NCI-H2029 (cell line): ENCODE measurements at places on chromosomes 3 and 15.

DNA sequence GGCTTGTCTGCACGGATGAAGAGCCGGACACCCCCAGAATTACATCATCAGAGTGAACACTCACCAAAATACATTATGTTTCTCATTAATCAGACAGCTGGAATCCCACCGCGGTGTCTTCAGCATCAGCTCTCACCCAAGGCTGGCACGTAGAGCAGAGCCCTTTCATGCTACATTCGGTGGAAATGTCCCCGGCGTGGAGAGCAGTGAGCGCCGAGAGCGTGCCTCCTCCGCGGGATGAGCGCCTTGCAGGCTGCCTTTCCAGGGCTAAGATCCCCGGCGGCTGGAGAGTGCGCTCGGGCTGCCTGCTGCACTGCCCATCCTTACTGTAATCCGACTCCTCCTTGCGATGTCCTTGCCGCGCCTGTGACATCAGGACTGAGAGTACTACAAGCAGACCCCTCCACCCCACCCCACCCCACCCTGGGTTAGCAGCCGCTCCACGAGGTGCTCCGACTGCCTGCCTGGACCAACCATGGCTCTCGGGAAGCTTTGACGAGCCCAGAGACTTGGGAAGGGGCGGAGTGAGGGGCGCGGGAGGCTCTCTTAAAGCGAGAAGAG lies at the start of gene ZNF385D:
TSS of gene ZNF385D (minus strand) at position 380 of the 561 bp plus-strand sequence. CDS start at position 86, 294 bp downstream.
- no peak for DNase-seq

- DNase-seq, result no peak
Measured at GRCh38 chr3:59288951-59289350, 239.1 kb upstream of the CFAP20DC start.

DNA sequence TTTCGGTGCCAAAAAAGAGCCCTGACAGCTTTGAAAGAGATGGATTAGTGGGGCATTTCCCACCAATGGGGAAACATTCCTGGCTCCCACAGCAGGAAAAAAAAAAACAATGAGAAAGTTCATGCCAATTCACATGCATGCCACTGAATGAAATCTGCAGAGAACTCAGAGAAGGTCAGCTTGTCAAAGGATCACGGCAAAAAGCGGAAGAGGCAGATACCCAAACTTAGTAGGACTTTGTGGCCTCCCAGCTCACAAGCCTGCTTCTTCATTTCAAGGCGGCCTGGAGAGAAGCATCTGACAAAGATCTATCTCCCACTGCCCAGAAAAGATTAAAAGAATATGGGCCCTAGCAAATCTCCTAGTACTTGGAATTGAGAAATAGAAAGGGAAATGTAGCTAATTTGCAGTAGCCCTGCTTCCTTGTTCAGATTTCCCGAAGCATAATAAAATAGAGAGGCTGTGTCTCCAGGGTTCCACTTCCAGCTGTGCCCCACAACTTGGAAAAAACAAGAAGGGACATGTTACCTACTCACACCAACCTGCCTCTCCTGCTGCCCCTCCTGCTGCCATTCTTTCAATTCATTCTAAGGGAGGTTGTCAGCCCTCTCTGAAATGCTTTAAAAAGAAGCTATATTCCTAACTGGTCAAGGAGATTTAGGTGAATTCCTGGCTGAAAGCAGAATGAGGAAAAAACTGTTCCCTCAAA lies 170.4 kb downstream of the FHIT start:
- no peak for DNase-seq

GRCh38 chr15:70863450-70864218 lies 9.7 kb upstream of the LARP6 start:
- no peak for DNase-seq

- no peak for DNase-seq
Measured at GRCh38 chr3:108114423-108115065, 23.7 kb upstream of the CD47 start.

DNA sequence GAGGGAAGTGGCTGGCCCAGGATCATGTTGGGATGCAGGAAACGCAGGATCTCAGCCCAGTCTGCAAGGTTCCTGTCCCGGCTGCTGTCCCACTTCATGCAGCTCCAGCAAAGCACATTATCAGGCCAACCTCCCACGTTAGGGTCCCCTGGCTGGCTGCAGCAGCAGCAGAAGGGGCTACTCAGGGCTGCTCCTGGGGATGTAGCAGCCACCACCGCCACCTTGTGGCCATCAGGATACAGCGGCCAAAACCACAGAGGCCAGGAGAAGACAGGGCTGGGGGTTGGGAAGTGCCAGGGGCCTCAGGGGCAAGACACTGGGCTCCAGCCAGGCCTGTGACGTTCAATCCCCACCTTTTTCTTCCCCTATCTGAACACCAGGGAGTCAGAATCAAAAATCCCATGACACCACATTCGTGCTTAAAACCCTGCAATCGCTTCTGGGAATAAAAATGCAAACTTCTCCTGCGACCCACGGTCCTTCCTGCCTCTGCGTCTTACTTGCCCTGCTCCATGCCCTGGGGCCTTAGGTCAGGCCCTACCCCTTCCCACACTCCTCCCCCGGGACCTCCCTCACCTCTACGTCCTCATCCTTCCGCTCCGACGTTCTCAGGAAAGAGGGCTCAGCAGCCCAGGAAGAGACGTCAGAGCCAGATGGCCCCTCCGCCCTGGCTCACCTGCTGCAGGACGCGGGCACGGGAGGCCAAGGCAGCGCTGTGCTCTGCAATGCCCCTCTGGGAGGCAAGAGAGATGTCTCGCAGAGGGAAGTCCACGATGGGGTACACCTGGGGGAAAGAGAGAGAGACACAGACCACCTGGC lies 21.5 kb downstream of the SSUH2 start:
- peak; percentile 24 for DNase-seq

- no peak for DNase-seq
Measured at GRCh38 chr3:56819016-56819809, 17.5 kb upstream of the ARHGEF3 start.

GRCh38 chr3:155326901-155327300 lies 33.4 kb upstream of the STRIT1 start:
- no peak for DNase-seq

GRCh38 chr3:172103724-172104123 lies 64.3 kb downstream of the FNDC3B start:
- DNase-seq, result peak; percentile 9

DNA sequence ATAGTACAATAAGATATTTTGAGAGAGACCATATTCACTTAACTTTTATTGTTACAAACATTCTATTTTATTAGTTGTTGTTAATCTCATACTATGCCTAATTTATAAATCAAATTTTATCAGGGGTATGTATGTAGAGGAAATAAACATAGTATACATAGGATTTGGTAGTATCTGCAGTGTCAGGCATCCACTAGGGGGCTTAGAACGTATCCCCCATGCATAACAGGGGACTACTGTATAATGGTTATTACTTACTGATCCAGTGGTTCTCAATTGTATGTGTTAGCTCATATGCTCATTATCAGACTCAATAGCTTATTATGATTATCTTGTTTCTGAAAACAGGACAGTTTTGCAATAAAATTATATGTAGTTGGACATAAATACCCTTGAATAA lies 27.6 kb downstream of the CMC1 start:
- no peak for DNase-seq

- no peak for DNase-seq
Measured at GRCh38 chr3:123099331-123100192, 32.7 kb downstream of the PDIA5 start.

GRCh38 chr3:27590437-27591298 lies 106.5 kb upstream of the SLC4A7 start:
- DNase-seq, result no peak

- no peak for DNase-seq
Measured at GRCh38 chr15:42594095-42594494, 18.7 kb downstream of the STARD9 start.

GRCh38 chr3:130644628-130645253 lies 101.9 kb downstream of the PIK3R4 start:
- DNase-seq, result no peak

DNA sequence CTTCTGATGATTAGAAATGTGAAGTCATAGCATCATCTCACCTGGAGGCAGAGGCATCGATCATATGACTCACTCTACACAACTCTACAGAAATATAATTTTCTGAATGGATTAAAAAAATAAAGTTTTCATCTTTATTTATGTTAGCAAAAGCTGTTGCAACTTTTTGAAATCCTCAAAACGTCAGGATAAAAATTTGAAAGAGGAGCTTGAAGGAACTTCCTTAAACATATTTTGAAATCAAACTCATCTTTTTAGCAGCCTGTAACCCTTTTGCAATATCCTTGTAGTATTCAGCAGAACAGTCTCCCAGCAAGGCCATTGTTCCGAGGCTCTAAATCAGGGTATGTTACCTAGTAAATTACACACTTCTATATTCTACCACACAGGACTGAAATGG lies 985.4 kb downstream of the PLOD2 start:
- no peak for DNase-seq

DNA sequence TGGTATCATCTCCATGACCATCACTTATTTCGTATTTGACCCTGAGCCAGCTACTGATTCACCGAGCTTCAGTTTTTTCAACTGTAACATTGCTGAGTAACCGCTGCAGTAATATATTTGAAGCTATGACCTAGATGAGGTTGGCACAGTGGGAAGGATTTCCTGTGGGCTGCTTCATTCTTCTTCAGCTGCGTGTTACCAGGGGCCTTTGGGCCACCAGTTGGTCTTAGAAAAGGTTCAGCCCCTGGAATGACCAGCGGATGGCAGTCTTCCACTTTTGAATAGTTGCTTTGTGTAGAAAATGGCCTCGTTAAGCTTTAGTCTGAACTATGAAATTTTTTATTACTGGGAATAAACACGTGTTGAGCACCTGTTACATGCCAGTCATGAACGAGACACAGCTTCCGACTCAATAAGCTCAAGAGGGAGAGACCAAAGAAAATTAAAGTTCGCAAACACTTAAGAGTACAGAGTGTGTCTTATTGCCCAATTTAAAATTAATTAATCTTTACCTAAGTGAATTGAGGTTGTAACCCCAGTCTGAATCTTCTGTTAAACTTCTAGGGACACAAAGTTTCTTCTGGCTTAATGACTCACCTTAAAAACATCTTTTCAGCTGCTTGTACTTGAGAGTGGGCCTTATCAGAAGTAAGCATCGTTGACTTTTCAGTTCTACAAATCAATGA lies 57.6 kb upstream of the NR2E3 start:
- DNase-seq, result peak; percentile 39

DNA sequence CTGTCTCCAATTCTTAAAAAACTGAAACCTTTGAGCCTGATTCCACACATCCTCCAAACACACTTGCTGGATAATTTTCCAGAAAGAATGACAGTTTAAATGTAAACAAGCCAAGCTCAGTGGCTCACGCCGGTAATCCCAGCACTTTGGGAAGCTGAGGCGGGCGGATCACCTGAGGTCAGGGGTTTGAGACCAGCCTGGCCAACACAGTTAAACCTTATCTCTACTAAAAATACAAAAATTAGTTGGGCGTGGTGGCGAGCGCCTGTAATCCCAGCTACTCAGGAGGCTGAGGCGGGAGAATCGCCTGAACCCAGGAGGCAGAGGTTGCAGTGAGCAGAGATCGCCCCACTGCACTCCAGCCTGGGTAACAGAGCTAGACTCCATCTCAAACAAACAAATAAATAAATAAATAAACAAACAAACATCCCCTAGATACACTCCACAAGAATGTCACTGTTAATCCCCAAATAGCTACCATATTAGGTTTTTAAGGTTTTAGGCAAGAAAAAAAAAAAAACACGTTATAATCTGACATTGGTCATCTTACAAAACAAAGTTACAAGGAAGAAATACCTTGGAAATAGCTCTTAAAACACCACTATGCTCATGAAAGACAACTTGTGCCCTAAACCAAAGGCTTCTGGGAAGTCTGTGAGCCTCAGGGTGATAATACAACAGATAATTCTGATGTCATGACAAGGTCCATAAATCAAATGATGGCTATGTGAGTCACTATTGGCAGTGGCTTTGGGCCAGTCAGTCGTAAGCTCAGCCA lies 13.2 kb downstream of the TNIK start:
- DNase-seq, result peak; percentile 10

DNA sequence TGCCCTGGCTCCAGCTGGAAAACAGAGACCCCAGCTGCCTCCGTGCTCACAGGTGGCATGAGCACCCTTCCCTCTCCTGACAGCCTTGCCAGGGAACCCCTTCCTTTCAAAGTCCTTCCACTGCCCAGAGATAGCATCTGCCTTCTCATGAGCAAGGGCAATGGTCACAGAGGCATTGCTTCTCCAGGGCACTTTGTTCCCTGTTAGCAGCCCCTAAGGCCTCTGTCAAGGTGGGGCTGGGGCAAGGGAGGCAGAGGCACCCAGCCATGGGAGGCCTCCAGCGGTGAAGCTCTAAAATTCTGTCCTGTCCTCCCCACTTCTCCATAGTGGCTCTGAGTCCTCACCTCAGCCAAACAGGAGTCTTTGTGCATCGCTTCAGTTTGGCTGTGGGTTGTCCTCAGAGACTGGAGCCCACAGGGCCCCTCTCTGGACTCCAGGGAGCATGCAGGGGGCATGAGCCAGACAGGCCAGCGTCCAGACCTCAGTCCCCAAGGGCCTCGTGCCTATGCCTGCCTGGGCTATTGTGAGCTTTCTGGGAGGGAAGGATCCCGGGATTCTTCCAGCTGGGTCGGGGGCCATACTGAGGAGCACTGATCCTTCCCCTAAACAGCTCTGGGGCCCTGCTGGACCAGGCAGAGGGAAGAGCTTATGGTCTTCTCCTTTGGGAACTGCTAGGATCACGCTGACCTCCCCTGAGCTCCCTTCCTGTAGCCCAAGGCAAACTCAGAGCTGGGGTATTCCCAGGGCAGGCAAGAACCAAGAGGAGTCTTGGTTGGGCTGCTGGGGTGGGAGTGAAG lies 106.6 kb downstream of the DNAJB8 start:
- DNase-seq, result no peak

DNA sequence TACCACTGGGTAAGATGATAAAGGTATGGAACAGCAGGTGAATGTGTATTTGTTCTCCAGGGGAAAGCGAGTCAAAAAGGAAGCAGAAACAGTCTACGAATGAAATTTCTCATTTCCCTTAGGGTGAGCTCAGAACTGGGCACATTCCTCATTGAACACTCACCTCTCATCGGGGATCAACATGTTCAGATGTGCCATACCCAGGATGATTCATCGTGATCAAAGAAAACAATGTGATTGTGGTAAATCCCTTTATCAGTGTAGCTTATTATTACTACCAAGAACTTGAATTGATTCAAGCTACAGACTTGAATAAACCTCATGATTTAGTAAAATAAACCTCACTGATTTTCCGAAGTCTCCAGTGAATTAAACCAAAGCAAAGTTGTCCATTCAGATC lies 72.1 kb downstream of the GJD2 start:
- no peak for DNase-seq

- DNase-seq, result no peak
Measured at GRCh38 chr3:104040896-104041295, 1325.8 kb upstream of the ALCAM start.

- no peak for DNase-seq
Measured at GRCh38 chr3:186442162-186442561, 80.1 kb upstream of the DGKG start.
